ENCODE measurements at places on chromosomes 2 and 18.

DNA sequence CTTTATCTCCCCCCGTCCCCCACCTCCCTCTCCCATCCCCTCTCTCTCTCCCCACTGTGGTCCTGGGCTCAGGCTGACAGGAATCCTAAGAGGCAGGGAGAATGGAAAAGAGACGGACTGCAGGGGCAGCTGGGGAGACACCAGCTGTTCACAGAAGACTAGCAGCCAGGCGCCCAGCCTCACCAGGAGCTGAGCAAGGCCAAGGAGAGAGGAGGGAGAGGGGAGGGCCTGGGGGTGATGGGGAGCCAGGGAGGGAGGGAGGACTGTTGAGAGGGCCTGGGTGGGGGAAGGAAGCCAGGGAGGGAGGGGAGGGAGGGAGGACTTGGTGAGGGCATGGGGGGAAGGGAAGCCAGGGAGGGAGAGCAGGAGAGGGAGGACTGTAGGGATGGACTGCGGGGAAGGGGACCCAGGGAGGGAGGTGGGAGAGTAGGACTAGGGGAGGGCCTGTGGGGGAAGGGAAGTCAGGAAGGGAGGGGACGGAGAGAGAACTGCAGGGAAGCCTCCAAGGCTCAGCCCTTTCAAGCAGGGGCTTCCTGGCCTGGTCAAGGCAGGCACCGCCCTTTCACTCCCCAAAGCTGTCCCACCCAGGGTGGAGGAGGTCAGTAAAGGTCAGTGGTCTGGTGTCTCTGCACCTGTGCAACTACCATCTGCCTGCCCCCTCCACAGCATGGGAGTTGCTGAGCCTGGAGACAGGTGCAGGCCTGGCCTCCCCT lies 517.7 kb upstream of the MYT1L start:
- DNase-seq: no peak

DNA sequence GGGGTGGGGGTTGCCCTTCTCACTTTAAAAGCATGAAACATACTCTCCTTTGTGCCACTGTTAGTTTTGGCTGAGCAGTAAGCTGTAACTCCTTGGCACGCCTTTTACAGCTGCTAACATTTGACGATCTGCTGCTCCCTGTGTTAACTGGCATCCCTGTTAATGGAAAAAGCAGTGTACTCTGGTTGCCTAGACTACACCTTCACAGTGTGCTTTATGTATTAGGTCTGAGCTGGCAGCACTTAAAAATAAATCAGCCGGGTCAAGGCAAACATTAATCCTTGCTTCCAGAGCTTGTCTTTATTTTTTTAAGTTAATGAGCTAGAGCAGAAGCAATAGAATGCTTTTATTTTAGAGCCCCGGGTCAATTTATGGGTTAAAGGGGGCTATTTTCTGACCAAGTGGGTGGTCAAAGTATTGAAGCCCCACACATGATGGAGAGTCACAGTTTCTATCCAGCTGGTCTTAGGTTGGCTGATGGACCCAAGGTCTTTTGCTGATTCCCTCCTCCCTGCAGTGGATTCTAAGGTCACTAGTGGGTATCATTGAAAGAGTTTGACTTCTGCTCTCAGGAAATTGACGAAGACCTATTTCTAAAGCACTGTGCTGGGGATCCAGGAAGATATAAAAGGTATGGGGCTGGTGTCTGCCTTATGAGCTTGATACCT lies 54.5 kb downstream of the CFAP221 start:
- peak; percentile 5 for DNase-seq

- no peak for DNase-seq
Observed at GRCh38 chr18:58191626-58192025, 147.6 kb downstream of the NEDD4L start.

DNA sequence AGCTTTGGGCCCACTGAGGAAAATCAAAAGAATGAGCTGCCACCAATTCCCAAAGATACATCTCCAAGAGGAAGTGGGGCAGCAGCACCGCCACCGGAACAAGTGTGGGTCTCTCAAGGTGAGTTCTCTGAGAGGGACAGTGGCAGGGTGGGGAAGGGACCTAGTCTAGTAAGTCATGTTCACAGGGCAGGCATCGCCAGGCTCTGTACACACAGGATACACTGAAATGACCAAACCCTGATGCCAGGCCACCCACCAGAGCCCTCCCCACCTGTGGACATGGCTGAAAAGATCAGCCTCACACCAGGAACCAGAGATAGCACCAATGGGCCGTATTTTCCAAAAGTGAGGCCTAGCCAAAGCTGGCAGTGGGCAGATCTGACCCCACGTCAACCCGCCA lies 108.2 kb upstream of the SMAD2 start:
- DNase-seq: no peak

DNA sequence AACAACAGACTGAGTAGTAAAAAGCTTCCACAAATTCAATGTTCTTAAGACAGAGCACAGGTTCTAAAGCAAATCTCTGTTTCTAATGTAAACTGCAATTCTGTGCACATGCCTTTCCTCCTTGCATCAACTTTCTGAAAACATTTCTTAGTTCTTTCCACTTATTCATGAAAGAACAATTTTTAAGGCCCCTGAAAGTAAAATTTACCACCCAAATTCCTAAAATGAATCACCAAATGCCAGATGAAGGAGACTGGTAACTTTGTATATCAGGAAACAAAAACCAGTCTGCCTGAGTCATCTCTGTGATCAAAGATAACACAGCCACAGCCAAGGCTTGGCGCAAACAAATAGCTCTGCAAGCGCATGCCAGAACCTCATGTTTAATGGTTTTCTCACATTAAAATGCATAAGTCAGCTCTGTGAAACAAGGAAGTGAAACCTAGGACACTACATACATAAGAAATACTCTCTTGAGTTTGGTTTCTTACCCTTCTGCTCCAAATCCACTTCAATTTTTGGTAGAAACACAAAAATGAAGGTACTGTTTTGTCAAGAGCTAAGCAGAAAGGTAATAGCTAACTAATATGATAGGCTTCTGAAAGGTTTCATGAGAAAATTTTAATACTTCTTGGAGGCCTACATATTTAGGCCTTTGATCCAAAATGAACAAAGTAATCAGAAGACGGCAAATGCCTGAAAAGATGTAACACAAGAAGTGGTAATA lies 169.4 kb downstream of the THADA start:
- peak; percentile 96 for DNase-seq

DNA sequence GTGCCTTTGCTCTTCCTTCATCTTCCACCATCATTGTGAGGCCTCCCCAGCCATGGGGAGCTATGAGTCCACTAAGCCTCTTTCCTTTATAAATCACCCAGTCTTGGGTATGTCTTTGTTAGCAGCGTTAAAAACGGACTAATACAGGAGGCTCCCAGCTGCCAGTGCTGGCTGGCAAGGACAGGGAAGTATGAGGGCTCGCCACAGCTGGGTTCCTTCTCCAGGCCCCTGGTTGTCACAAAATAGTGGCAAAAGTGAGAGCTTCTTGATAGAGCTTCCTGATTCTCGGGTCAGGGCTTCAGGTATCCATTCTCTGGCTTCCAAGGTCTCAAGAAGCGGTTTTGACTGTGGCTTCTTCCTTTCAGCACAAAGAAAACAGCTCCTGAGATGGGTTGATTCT lies 85.0 kb downstream of the ZNF516 start:
- DNase-seq: no peak

DNA sequence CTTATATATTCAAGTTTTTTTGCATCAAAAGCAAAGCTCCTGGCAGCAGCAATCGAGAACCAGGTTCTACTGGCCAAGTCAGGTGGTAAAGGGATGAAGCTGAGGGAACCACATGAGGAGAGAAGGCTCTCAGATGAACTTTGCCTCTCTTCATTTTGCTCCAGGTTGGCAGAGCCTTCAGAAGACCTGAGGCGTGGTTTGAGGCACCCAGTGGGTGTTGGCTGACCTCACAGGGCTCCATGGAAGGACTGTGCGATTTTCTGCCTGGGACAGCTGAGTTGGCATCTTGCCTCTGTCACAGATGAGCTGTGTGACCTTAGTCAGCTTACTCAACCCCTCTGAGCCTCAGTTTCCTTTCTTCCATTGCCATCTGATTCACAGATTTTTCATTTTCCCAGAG lies 89.0 kb downstream of the INSIG2 start:
- DNase-seq: no peak

GRCh38 chr18:56992777-56993176 lies 154.1 kb upstream of the BOD1L2 start:
- DNase-seq: peak; percentile 18

GRCh38 chr2:28480403-28481049 lies 15.3 kb upstream of the PLB1 start:
- DNase-seq: no peak

- no peak for DNase-seq
Observed at GRCh38 chr18:75122334-75122958, 86.5 kb downstream of the PTGR3 start.

DNA sequence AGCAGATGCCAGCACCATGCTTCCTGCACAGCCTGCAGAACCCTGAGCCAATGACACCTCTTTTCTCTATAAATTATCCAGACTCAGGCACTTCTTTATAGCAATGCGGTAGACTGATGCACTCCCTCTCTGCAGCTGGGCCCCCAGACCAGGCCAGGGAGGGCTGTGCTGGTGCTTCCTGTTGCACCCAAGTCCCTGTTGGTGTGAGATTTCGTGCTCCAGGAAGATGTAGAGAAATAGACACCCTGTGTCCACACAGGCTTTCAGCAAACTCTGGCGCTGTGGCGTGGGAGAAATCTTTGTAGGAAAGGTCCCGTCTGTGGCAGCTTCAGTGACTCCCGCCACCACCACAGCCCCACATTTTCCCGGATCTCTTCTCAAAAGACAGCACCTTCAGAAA lies 572.2 kb downstream of the GALR1 start:
- DNase-seq: no peak

GRCh38 chr2:224999754-225000153 lies 42.5 kb downstream of the DOCK10 start:
- peak; percentile 58 for DNase-seq

DNA sequence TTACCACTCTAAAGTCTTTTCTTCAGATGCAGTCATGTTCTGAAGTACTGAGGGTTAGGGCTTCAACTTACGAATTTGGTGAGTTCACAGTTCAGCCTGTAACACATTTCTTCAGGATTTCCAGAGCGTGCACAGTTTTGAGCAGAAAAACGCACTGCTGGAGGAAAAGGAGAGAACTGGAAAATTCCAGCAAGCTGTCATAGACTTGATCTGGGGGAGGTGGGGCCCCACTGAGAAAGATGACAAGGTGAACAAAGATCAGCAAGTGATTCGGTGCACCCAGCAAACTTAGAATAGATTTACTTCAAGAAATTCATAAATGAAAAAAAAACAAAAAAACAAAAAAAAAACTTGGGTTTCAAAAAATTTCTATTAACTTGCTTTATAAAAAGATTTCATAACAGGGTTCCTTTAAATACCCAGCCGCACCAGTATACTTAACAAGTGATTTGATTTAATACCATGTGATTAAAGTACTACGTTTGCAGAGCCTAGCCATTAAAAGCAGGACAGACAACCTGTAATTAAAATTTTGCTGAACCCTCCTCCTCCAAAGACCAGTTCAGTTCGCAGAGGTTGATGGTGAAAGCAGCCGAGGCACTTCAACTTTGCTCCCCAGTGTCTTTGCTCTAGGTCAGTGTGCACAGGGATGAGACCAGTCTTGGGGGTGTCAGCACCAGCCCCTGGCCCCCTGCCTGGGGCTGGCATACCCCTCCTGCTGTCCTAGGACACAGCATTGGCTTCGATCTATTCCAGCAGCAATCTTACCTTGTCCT lies 30.5 kb downstream of the CTIF start:
- no peak for DNase-seq

DNA sequence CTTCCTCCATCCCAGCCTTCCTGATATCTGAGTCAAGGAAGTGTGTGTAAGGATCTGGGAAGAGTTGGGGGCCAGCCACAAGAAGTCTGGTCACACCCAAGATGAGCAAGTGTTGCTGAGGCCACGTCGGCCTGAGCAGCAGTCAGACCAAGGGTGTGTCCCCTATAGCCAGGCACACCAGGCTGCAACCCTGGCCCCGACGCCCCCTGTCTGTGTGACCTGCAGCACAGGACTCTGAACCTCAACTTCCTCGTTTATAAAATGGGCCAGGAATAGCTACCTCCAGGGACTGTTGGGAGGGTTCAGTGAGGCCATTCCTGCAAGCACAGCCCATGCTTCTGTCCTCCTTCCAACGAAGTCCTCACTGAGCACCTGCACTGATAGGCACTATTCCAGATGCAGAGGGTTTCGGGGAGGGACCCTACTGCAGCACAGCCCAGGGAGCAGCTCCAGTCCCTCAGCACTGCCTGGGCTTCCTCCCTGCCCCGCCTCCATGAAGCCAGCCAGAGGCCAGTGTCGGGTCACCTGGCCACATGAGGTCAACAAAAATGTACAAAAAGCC lies 13.3 kb downstream of the LIMS2 start:
- DNase-seq: no peak

GRCh38 chr2:239765076-239765845 lies 259.9 kb downstream of the NDUFA10 start:
- no peak for DNase-seq

DNA sequence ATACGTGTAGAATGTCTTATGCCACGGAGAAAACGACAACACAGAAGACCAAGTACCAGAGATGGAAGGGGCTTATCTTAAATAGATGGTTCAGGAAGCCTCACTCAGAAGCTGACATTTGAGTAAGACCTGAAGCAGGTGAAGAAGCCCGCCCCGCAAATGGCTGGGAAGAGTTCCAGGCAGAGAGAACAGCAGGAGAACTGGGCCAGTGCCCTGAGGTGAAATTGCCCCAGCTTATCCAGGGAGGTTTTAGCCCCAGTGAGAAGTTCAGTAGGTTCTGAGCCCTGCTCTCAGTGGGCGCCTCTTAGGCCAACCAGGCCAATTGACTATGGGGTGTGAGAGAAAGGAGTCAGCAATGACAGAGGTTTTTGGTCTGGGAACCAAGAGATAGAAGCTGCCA lies 166.1 kb upstream of the FOSL2 start:
- no peak for DNase-seq

GRCh38 chr2:217622205-217623060 lies 380.4 kb downstream of the TNS1 start:
- peak; percentile 91 for DNase-seq

DNA sequence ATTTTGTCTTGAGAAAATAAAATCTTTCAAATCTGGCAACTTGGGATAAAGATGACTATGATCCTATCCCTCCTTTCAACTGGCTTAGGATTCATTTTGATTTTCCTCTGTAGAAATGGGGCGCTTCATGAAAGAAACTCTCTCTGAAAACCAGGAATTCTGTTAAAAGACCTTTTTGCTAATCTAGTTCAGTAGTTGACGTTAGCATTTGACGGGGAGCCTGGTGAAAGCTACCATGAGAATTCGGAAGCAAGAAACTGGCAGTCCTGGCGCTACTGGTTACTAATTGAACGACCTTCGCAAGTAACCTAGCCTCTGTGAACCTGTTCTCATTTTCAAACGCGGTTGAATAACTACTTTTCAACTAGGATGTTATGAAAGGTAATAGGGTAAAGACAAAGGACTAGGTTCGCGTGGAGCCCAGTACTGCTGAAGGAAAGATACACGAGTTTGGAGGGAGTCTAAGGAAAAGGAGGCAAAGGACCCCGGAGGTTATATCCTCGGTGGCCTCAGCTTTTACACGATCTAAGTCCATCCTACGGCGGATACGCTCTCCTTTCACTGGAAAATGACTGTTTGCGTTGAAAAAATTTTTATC lies 604 bp upstream of the STK11IP start:
- peak; percentile 35 for DNase-seq

- peak; percentile 36 for DNase-seq
Observed at GRCh38 chr2:61117534-61117933, 44.5 kb upstream of the C2orf74 start.

GRCh38 chr2:219852626-219853025 lies 225.2 kb downstream of the SLC4A3 start:
- no peak for DNase-seq

GRCh38 chr2:73611867-73612266 lies 30.4 kb downstream of the NAT8 start:
- no peak for DNase-seq

- no peak for DNase-seq
Observed at GRCh38 chr2:199830531-199830930, 20.5 kb downstream of the FTCDNL1 start.

- peak; percentile 34 for DNase-seq
Observed at GRCh38 chr2:229164545-229165249, 106.4 kb downstream of the PID1 start.
